ENCODE measurements at places on chromosomes 13 and 19. TPM values are rescaled to one million over a fixed set of nuclear protein-coding genes. Genes with fewer than 3 reads are reported as not detected.

DNA sequence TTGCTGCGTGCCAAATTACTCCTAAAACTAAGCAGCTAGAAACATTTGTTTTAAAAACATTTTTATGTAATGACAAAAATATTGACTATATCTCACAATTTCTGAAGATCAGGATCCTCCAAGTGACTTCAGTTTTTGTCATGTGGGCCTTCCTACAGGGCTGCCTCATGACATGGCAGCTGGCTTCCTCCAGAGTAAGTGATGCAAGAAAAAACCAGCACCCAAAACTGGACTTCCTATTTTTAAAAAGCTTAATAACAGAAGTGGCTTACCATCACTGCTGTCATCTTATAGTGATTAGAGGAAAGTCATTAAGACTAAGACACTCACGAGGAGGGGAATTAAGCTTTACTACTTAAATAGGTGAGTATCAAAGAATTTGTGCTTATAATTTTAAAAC lies 681.7 kb downstream of the PCDH17 start:
- DNase-seq, result no peak

DNA sequence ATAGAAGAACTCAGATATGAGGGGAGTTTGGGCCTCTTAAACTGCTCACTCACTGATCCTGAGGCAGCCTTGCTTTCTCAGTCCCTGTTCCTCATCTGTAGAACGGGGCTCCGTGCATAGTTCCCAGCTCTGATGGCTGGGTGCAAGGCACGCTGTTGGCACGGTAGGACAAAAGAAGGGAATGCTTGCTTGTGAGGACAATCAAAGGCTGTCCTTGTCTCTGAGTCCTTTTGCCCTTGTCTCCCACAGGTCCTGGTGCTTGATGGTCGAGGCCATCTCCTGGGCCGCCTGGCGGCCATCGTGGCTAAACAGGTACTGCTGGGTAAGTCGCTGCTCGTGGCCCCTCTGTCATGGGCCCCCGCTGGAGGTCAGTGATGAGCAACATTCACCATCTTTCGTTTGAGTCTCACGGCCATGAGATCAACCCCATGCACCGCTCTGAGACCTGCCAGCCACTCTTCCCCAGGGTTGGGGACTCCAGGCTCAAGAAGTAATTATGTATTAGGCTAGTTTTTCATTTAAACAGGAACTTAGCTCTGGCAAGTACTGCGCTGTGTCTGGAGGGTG lies 2.3 kb downstream of the RPL13A start:
- DNase-seq, result no peak

- DNase-seq, result no peak
Measured at GRCh38 chr13:85808811-85809210, 9.6 kb upstream of the SLITRK6 start.

GRCh38 chr19:18832306-18833140 lies 764 bp downstream of the UPF1 start:
- no peak for DNase-seq

Gene SPINT2
- total RNA-seq, result 52.0 TPM

Gene CD37
- 6.5 TPM for total RNA-seq

DNA sequence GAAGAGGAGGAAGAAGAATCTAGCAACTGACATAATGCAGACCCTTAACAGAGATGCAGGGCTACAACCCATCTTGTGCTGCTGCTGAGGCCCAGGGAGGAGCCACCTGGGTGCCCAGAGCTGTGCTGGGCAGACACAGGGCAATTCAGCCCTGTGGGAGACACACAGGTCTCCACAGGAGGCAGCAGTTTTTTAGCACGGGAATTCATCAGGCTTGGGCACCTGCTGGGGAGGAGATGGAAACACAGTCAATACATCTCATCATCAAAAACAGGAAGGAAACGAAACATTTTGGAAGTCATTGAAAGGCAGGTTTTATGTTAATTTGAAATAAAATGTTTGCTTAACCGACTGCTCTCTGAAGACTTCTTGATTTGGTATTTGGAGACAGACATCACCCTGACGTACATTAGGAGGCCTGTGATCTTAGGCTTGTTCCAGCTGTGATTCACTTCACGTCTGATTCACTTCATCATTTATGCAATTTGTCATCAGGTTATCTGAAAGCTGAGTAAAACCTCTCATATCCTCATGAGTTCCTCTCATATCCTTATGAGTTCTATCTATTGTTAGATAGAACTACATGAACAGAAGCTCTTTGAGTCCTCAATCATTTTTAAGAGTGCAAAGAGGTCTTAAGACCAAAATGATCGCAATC lies 77.4 kb downstream of the CYSLTR2 start:
- DNase-seq, result no peak

Gene MLLT1
- total RNA-seq, result 7.5 TPM

DNA sequence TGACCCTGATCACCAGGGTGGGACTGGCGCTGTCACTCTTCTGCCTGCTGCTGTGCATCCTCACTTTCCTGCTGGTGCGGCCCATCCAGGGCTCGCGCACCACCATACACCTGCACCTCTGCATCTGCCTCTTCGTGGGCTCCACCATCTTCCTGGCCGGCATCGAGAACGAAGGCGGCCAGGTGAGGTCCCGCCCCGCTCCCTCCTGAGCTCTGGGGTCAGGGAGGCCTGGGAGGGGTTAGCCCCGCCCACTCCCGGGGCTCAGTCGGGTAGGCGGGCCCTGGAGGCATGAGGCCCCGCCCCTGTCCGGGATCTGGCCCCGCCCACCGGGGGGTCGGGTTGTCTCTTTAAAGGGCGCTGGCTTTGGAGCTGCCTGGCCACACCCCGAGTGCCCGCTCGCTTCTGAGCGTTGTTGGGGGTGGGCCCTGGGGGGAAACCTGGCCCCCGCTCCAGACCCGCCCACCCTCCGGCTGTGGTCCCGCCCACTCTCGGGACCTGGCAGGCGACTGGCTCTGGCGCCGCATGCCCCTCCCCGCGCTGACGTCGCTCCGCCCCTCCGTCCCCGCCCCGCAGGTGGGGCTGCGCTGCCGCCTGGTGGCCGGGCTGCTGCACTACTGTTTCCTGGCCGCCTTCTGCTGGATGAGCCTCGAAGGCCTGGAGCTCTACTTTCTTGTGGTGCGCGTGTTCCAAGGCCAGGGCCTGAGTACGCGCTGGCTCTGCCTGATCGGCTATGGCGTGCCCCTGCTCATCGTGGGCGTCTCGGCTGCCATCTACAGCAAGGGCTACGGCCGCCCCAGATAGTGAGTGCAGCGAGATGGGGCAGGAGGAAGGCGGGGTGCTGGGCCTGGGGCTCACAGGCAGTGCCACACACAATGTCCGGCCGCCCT lies 13.1 kb downstream of the DDX39A start:
- peak; percentile 60 for DNase-seq

Gene CBY2
- 0.21 TPM for total RNA-seq

Gene SPRED3
- 0.05 TPM for total RNA-seq

Gene FCHO1
- total RNA-seq, result 1.4 TPM

Gene ZNF557
- 20.8 TPM for total RNA-seq

DNA sequence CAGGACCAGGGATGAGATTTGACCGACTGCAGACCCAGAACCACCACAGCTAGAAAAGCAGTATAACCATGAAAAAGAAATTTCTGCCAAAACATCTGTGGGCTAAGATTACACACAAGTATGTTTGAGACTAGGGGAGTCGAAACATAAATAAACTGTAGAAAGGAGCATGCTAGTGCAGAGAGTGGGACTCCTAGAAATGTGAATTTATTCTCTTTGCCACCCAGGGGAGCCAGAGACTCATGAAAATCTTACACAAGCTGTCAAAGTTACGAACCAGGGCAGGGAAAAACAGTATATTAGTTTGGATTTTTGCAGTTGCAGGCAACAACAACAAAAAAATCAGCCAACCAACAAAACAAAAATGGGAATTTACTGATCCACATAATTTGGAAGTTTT lies 12.3 kb upstream of the HSPH1 start:
- no peak for DNase-seq

Measured in urinary bladder (tissue), 4 donors.